ENCODE measurements at places on chromosomes 4 and X.

DNA sequence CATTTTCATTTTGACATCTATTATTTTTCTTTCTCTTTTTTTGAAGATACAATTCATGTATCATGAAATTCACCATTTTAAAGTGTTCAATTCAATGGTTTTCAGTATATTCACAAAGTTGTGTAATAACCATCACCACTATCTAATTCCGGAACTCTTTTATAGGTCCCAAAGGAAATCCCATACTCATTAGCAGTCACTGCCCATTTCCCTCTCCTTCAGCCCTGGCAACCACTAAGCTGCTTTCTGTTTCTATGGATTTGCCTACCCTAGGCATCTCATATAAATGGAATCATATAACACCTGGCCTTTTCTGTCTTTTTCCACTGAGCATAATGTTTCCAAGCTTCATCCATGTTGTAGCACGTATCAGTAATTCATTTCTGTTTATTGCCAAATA is 3.2 kb upstream of the FGF2 start:
- no peak for DNase-seq

DNA sequence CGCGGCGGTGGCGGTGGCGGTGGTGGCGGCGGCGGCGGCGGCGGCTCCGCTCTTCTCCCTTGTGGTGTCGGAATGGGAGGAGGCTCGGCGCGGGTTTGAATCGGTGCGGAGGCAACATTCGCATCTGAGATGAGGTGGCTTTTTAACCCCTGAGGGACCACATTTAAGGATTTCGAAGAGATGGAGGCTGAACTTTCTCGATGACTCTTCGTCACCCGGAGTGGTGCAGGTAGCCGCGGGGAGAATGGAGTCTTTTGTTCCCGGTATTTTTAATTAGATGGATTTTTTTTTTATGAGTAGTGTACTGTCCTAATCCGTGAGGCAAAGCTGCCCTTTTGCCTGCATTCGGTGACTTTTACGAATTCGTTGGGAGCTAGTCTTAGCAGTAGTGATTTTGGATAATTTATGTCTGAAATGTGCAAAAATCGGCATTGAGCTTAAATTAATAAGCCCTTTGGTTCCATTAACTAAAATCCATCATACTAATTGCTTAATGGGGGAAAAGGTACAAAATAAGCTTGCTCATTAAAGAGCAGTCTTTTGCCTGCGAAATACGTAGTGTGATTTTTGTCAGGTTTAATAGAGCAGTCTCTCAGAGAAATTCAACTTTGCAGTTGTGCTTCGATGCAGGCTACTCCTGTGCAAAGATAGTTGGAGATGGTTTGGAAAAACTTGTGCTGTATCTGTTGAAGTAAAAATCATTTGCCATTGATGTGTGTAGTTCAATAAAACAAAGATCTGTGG is 206.2 kb downstream of the TENM3 start:
- DNase-seq: no peak

- peak; percentile 18 for DNase-seq
These were observed 36.8 kb upstream of the RAB40AL start for GRCh38 chrX:102899940-102900916.

GRCh38 chrX:129724754-129725153 is 14.0 kb upstream of the XPNPEP2 start:
- DNase-seq: no peak

DNA sequence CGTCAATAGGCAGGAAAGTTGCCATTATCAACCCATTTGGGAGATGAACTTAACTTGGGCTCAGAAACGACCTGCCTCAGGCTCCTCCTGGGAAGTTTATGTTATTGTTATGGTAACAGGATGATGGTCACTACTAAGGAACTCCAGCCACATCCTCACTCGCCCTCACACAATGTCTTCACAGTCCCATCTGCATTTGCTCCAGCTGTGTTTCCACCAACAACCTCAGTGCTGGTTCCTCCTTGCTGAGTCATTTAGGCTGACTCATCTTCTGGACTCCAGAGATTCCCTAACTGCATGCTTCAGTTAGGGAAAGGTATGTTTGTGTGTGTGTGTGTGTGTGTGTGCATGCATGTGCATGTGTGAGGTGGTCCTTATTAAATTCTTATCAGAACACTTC is 293.4 kb upstream of the BOD1L1 start:
- no peak for DNase-seq

DNA sequence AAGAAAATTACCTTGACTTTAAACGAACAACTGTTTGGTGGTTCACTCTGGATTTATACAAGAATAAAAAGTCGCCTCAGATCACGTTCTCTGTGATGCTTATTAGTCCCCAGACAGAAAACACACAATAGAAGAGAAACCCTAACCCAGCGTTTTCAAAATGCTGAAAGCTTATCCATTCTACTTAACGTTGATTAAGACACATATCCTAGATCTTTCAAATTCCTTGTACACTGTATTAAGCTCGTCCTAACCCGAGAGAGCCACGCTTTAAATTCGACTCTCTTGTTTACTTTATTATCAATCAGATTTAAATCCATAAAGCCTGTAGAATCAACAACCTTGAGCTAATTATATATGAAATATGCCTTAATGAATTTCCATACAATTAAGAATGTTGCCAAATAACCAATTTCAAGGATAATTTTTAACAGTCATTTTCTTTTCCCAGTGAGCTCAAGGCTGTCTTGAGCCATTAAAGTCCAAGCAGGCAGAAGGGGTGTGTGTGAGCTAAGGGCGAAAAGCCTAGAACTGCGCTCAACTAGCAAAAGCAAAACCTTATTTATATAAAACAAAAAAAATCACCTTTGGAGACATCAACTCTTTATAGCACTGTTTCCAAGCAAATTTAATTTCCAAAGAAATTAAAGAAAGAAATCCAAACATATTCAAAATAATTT is 981 bp upstream of the PITX2 start:
- no peak for DNase-seq

DNA sequence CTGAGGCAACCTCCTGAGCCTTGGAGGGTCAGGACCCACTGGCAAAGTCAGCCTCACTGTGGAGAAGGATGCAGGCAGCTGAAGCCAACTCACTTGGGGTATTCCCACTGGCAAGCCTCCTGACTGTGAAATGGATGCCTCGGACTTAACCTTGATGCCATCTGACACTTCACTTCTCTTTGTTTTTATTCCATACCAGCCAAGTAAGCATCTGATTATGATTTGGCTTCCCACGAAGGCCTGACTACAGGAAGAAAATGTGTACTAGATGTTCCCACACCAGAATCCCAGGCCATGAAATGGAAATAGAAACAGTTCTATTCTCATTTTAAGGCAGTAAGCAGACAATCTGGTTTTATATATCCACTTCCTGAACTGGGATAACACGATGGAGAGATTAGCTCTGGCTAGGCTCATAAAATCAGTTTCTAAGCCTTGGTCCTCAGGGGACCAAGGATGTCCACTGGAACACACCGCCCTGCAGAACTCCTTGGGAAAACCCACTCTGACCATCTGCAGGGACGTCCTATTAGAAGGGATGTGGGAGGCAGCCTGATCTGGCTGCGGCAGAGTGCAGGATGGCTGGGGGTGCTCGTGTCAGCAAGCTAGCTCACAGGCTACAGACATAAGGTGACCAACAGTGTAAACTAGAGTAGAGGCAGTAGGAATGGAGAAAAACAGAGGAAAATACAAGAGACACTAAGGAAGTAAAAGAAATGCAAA is 89.3 kb downstream of the TSPAN5 start:
- DNase-seq: no peak

DNA sequence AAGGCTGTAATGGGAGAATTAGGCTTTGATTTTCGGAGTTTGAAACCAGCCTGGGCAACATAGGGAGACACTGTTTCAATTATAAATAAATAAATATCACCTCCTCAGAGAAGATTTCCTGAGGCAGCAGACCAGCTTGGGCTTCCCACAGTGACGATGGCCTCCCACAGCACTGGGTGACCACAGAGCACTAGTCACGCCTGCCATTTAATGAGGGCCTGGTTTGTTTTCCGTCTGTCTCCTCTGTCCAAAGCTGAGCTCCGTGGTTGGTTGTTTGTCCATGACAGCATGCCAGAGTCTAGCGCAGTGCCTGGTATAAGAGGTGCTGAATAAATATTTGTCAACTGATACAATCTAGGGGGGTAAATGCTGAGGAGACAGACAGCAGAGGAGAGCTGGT is 10.4 kb upstream of the PDGFRA start:
- DNase-seq: no peak

DNA sequence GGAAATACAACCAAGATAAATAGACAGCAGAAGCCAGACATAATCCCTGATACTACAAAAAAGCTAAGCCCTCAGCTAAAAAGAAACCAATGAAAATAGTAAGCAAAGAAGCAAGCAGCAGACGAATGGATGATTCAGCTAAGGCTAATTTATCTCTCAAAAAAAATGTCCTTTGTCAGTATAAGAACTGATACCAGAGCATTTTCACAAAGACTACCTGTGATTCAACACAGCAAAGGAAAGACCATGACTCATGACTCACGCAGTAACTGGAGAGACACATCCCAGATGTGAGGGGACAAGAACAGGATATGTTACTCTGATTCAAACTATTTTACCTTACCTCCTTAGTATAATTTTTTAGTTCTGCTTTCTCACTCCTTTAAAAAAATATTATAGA is 22.7 kb upstream of the TMPRSS11F start:
- DNase-seq: no peak

All from NCI-H1105 (cell line).